ENCODE measurements at places on chromosomes 16 and 17. TPM values are rescaled to one million over a fixed set of nuclear protein-coding genes. Genes with fewer than 3 reads are reported as not detected.

Gene KRT33B
- not detected for total RNA-seq

Gene DHRS7C
- total RNA-seq, result not detected

Gene TBX2
- total RNA-seq, result 1.2 TPM

Gene OR1F1
- not detected for total RNA-seq
